Suppressor macrophage treated with lipopolysaccharide for 1 hour (primary cell): ENCODE measurements at places on chromosomes 6 and 20.

DNA sequence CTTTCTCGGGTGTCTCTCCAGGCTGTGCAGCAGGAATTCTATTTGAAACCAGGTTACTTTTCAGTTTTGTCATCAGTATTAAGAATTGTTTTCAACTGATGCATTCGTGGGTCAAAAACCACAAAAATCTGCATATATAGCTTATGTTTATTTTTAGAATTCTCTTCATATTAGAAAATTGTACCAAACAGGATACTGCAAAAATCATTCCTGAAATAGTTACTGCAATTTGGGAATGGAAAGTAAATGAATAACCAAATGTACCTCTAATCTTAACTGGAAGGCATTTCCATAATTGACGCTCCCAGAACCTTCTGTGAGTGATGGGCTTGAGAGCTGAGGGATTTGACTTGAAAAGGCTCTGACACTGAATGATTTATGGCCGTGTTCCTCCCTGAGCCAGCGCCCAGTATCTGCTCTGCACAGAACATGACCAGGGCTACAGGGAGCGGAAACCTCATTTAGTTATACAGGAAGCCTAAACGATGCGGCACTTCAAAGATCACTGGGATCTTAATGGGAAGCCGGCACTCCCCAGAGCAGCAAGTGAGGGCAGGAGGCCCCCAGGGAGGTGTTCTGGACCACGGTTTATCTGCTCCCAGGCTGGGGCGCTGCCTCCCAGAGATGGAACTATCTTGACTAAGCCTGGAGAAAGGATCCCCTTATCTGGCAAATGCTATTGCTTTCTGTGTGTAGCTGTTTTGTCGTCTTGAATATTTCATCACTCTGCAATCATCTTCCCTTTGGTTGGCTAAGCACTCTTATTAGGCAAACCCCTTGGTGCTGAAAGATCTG lies 446.0 kb downstream of the QKI start:
- no peak for DNase-seq

GRCh38 chr20:24487240-24487639 lies 17.8 kb downstream of the SYNDIG1 start:
- no peak for DNase-seq

DNA sequence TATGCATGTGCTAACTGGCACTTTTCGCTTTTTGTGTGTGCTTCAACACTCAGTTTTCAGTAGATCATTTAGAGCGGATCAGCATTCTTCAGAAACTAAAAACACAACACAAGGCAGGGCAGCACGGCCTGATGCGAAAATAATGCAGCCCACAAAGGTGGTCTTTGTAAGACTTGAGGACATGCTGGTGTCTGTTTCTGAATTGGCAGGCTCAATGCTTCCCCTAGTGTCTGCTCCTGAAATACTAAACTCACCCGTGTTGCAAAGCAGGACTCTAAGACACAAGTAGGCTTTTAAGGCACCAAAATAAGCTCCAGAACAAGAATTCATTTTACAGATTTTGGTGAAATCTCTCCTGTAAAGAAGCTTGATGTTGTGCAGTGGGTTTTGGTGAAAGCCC lies 676.5 kb downstream of the TENT5A start:
- DNase-seq = no peak

- DNase-seq = no peak
Measured at GRCh38 chr6:55528624-55529023, 50.4 kb downstream of the HMGCLL1 start.

- no peak for DNase-seq
Measured at GRCh38 chr6:133460101-133460500, 218.9 kb downstream of the EYA4 start.

DNA sequence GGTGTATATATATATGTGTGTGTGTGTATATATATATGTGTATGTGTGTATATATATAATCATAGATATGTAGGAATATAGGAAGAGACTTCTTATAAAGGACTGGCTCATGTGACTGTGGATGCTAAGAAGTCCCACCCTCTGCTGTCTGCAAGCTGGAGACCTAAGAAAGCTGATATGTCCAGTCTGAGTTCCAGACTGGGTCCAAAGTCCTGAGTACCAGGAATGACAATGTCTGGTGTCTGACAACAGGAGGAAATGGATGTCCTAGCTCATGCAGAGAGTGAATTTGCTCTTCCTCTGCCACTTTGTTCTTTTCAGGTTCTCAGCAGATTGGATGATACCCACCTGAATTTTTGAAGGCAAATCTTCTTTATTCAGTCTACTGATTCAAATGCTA lies 7.1 kb downstream of the ALDH5A1 start:
- no peak for DNase-seq

DNA sequence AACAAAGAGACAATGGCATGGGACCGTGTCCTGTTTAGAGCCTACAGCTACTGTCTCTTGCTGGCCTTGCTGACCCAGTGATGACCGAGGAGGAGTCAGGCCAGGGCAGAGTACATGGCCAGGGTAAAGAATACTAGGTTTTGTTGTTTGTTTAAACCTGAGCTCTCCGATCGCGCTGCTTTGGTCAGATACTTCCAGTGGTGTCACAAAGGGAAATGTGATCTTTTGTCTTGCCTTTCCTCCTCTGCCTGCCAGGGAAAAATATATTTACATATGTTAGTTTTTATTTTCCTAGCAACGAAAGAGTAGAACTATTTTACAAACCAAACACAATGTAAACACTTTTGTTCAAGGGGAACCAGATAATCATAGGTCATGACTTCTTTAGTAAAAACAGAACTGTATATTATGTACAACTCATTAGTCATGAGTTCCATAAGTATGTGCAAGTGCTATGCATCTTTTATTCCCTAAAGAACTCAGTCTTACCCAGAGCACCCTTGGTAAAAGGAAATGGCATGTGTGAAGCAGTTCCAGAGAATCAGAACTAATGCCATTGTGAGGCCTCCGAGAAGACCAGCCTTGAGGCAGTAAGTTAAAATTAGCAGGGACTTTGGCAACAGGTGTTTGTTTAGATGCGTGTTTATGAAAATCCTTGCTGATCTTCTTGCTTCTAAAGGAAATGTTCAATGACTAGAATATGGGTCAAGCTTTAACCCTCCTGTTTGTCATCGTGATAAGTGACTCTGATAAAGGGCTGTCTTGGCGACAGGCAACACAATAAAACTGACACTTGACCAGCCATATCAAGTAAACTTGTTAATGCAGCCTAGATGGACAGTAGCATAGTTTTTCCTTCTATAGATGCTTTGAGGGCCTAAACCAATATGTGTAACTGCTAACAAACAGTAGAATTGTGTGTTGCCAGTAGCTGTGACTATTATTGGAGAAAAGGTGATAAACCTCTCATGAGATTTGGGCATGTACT lies 204.6 kb downstream of the NKAIN2 start:
- no peak for DNase-seq

GRCh38 chr20:8786383-8786782 lies 282.5 kb upstream of the PLCB4 start:
- DNase-seq = no peak

GRCh38 chr6:107230024-107230423 lies 114.7 kb upstream of the BEND3 start:
- no peak for DNase-seq

GRCh38 chr6:41639809-41640371 lies 1.6 kb downstream of the MDFI start:
- no peak for DNase-seq

- no peak for DNase-seq
Measured at GRCh38 chr20:44180814-44181213, 6.2 kb downstream of the JPH2 start.

DNA sequence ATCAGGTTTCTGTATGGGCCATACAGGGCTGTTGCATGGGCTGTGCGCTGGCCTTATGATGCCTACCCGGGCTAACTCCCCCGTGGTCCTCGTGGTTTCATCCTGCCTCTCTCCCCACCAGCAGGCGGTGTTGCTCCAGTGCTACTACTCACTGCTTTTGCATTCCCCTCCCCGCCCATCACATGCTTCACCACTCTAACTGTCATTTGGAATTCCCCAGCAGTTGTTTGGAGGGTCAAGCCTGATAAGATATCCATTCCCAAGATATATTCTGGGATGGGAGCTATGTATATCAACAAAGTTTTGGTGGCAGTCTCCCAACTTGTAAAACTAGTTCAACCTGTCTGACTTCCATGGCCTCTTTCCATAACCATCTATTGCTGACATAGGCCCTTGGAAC lies 233.2 kb upstream of the SOX4 start:
- DNase-seq = peak; percentile 16

GRCh38 chr6:106114492-106114891 lies 28.4 kb downstream of the PRDM1 start:
- no peak for DNase-seq

- DNase-seq = peak; percentile 57
Measured at GRCh38 chr6:157831424-157832249, 8.6 kb downstream of the SNX9 start.

DNA sequence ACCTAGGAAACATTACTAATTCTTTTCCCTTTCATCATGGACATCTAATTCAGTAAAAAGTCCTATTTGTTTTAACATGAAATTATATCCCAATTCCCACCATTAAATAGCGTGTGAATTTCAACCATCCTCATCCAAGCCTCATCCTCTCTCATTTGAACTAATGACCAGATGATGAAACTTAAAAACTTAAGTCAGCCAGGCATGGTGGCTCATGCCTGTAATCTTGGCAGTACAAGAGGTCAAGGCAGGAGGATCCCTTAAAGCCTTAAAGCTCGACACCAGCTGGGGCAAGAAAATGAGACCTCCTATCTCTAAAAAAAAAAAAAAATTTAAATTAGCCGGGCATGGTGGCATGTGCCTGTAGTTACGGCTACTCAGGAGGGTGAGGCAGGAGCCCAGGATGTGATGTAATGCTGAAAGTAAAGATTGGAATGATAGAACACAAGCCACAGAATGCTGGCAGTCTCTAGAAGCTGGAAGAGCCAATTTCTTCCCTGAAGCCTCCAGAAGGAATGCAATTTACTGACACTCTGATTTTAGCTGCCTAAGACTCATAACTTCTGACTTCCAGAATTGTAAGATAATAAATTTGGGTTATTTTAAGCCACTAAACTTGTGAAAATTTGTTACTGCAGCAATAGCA lies 27.1 kb upstream of the HAO1 start:
- no peak for DNase-seq

DNA sequence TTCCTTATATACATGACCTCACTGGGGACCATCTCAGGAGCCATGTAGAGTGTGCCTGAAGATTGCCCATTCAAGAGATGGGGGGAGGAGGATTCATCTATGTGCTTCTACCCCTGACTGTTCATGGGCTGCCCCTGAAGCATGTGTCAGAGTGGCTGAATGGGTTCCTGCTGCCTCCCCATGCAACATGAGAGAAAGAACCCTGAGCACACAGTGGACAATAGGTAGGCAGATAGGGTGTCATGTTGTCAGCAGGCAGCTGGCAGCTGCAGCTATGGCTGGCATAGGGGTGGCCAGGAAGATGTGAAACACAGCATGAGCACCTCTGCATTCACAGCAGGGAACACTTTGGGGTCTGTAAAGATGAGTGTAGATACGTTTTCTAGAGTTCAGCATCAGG lies 208.4 kb upstream of the CNR1 start:
- DNase-seq = no peak

DNA sequence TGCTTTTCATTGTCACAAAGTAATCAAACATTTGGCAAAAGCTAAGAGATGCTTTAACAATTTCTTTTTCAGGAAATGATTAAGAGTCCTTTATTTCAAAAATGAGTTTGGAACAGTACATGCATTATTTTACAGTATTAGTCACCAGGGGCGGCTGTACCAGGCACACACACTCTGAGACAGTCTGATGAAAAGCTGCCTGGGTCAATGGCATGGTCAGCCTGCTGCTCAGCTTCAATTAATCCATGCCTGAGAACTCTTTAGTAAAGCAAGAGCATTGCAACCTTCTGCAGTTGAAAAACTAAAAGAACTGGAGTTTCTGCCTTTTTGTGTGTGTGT lies 105.5 kb downstream of the TULP4 start:
- no peak for DNase-seq
